Myocyte (in vitro differentiated cells): ENCODE measurements at places on chromosomes 2 and 18.

GRCh38 chr2:16365366-16365765 is 300.3 kb downstream of the CYRIA start:
- no peak for DNase-seq

DNA sequence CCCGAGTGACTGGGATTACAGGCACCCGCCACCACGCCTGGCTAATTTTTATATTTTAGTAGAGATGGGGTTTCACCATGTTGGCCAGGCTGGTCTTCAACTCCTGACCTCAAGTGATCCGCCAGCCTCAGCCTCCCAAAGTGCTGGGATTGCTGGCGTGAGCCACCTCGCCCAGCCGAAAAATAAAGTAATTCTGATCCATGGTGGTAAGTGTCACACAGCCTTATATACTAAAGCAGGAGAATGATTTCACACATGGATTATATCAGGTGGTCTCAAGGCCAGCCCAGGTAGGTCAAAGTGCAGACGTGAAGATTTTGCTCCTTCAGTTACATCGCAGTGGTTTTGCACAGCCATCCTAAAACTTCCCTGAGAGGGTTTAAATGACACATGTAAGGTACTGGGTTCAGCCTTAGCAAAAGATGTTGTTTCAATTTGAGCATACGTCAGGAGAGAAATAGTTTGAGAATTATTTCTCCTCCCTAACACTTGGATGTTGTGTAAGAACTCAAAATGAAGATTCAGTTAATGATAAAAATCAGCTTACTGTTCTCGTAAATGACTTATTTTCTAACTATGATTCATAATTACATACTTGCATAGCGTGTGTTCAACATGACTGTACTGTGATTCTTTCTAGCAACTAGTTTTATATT is 93.0 kb upstream of the SLC39A10 start:
- DNase-seq: no peak

DNA sequence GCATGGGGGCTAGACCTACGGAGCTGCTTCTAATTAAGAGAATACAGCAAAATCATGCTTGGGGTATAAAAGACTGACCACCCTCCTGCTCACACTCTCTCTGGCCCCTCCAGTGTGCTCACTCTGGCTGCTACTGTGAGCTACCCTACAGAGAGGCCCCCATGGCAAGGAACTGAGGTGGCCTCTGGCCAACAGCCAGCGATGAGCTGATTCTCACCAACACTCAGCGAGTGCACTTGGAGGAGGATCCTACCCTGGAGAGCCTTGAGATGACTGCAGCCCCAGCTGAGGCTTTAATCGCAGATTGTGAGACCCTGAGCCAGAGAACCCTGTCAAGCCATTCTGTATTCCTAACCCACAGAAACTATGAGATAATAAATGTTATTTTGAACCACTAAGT is 88.2 kb downstream of the GFPT1 start:
- peak; percentile 60 for DNase-seq

- DNase-seq: peak; percentile 41
Observed at GRCh38 chr2:9107168-9108025, 99.2 kb upstream of the ASAP2 start.
